SIG-M5 (cell line): ENCODE measurements at places on chromosomes 2 and 18.

DNA sequence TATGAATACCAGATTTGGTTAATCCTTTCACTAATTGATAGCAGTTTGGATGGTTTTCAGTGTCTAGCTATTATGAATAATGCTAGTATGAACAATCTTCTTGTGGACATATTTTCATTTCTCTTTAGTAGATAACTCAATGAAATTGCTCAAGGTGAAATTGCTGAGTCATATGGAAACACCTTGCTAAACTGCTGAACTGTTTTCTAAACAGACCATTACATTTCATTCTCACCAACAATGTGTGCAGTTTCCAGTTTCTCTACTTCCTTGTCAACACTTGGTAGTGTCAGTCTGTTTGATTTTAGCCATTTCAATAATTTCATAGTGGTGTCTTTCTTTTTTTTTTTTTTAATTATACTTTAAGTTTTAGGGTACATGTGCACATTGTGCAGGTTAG, 250.0 kb downstream of the HRH4 start:
- no peak for DNase-seq

DNA sequence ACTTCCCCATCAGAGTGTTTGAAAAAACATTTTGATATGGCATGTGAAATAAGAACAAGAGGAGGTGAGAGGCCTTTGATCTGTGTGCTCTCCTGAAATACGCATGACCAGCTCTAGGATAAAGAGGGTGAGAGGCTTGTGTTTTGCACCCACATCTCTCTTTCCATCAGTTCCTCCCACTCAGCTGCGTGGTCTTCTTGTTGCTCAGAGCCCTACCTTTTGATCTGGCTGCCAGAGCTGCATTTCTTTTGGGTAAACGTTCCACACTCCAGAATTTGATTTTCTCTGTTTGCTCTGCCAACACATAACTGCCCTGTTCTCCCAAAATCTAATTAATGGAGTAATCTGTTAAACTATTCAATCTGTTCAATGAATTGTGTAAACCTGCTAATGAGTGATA, 72.0 kb upstream of the FN1 start:
- DNase-seq, result no peak

DNA sequence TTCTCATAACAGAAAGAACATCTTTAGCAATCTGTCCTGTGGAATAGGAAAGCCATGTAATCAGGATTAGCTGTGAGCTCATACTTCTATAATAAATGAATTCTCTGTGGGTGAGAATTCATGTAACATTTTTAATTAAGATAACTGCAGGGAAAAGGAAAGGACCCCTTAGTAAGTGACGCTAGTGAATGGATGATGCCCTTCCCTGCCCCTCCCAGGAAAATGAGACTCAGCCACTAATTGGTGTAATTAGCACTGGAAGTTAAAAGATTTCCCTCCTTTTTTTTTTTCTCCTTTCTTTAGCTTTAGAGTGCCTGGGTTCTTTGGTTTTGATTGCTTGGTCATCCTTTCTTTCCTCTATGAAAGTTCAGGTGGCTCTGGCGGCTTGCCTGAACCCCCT, 90.3 kb downstream of the VWA3B start:
- DNase-seq, result no peak

- no peak for DNase-seq
These were observed 29.7 kb downstream of the CCDC141 start for GRCh38 chr2:179020156-179020750.

GRCh38 chr2:118830118-118830517, 17.3 kb downstream of the EN1 start:
- no peak for DNase-seq
